Lung (tissue), 17 donors: ENCODE measurements at places on chromosomes 12 and 14.

- DNase-seq = no peak
These were observed 172.8 kb upstream of the DYRK2 start for GRCh38 chr12:67475725-67476124.

GRCh38 chr12:103786201-103786600 is 54.8 kb downstream of the NT5DC3 start:
- DNase-seq = no peak

GRCh38 chr14:92556255-92556741 is 42.7 kb downstream of the RIN3 start:
- no peak for DNase-seq

DNA sequence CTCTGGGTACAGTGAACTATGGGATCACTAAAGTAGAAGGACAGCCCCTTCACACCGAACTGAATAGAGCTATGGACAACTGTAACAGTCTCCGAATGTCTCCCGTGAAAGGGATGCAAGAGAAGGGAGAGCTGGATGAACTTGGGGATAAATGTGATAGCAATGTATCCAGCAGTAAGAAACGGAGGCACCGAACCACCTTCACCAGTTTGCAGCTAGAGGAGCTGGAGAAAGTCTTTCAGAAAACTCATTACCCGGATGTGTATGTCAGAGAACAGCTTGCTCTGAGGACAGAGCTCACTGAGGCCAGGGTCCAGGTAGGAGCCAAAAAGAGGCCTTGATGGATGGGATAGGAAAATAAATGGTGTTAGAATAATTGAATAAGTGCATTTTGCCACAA is 3.5 kb downstream of the ALX1 start:
- DNase-seq = no peak

- peak; percentile 85 for DNase-seq
These were observed 3.5 kb downstream of the PTPN21 start for GRCh38 chr14:88551094-88551870.

- no peak for DNase-seq
These were observed 21.7 kb downstream of the ABCD4 start for GRCh38 chr14:74281069-74281468.

DNA sequence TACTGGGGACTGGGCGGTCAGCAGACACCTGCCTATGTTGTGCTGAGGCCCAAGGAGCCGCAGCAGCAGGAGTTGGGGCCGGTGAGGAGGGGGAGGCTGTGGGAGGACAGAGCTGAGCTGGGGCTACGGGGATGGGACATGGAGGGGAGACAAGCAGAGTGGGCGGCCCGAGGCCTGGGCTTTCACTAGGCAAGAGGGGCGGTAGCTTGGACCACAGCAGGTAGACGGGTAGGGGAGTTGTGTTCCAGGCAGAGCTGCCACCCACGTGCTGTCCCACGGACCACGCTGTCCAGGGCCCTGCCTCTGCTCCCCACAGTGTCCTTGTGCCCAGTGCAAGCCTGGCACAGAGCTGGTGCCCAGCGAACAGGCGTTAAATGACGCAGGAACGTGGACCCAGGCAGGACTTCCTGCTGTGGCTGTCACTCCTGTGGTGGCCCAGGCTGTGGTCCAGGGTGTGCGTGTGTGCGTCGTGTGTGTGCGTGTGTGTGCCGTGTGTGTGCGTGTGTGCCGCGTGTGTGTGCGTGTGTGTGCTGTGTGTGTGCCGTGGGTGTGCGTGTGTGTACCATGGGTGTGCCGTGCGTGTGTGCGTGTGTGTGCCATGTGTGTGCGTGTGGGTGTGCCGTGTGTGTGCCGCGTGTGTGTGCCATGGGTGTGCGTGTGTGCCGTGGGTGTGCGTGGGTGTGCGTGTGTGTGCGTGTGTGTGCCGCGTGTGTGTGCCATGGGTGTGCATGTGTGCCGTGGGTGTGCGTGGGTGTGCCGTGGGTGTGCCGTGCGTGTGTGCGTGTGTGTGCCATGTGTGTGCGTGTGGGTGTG is 6.8 kb downstream of the CEP170B start:
- DNase-seq = no peak
